Effector memory CD4-positive, alpha-beta T cell (primary cell): ENCODE measurements at places on chromosomes 4 and X.

- DNase-seq: no peak
These were observed 223.1 kb upstream of the LEF1 start for GRCh38 chr4:108391701-108392455.

DNA sequence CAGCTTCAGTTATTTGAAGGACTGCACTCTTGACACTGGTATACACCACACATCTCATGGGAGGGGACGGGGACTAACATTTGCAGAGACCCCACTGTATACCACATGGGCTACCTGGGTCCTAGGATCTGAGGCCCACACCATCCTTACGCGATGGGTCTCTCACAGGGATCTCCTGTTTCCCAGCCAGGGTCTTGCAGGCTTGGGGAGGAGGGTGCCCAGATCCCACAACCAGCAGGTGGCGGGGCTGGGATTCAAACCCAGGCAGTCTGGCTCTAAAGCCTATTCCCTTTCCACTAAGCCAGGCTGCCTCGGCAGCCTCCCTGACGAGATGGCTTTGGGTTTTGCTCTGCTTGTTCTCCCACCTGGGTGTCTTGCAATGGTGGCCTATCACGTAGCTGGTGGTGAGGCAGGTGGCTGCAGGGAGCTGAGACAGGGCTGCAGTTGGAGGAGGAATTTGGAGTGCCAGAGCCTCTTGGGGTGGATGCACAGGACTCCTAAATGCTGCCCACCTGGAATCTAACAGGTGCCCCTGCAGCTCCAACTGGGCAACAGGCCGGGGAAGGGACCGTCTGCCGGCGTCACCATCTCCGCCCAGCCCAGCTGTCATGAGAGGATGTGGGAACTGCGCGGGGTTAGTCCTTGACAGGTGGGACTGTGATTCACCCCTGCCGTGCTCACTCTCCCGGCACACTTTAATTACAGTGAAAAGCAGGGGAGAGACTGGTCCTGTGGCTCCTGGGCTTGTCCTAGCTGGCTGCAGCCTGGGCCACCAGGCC lies 110.7 kb downstream of the PSAPL1 start:
- DNase-seq: no peak

DNA sequence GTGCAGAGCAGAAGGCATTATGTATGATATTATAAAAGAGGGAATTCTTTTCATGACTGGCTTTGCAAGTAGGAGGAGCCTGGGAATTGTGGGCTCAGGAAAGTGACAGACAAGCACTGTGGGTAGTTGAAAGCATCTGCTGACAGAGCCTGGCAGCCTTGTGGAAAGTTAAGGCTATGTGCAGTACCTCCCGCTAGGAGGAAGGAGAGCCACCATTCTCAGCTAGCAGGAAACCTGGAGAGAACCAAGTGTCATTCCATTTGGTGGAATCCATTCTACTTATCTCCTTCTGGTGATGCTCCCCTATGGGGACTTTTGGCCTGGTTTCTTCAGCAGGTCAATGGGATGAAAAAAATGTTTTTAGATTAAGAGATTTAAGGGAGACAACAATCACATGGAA lies 81.8 kb downstream of the ASB9 start:
- DNase-seq: no peak

GRCh38 chrX:69362856-69363255 lies 141.3 kb upstream of the NALF2 start:
- DNase-seq: no peak
